ENCODE measurements at places on chromosomes 16 and 17. TPM values are rescaled to one million over a fixed set of nuclear protein-coding genes. Genes with fewer than 3 reads are reported as not detected.

Gene METRNL
- total RNA-seq, result 26.6 TPM

Gene SLC5A11
- 0.31 TPM for total RNA-seq

Gene NEUROD2
- not detected for total RNA-seq

Gene KRTAP3-1
- total RNA-seq, result not detected
